CD4-positive, alpha-beta memory T cell (primary cell): ENCODE measurements at places on chromosomes 4 and X. TPM values are rescaled to one million over a fixed set of nuclear protein-coding genes. Genes with fewer than 3 reads are reported as not detected.

The VCX3B gene
- not detected for total RNA-seq

GRCh38 chrX:30982467-30982866 lies 89.4 kb downstream of the FTHL17 start:
- no peak for DNase-seq

GRCh38 chrX:45956191-45956870 lies 588.9 kb downstream of the ZNF674 start:
- DNase-seq, result no peak

GRCh38 chr4:22029803-22030202 lies 81.2 kb upstream of the KCNIP4 start:
- DNase-seq, result no peak

GRCh38 chrX:51742586-51742985 lies 656 bp upstream of the GSPT2 start:
- DNase-seq, result no peak

The MAGEA2B gene
- not detected for total RNA-seq

DNA sequence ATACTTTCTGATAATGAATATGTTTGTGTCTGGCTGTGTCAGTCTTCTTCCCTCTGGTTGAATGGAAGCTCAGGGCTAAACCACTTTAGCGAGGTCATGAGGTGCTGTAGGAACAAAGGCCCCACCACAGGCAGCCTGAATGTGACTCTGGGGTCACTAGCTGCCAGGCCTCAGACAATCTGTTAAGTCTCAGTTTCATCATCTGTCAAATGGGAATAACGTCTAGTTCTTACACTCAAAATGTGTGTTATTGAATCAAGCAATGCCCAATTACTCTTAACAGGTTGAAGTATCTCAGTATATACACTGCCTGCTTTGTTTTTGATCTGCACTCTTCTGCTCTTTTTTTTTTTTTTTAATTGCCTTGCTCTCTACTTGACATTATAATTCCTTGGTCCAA lies 148.6 kb downstream of the STK32B start:
- no peak for DNase-seq

- no peak for DNase-seq
These were observed 32.7 kb downstream of the ELF2 start for GRCh38 chr4:139144161-139144859.

GRCh38 chr4:111283066-111283677 lies 660.3 kb upstream of the PITX2 start:
- peak; percentile 3 for DNase-seq

The STOX2 gene
- not detected for total RNA-seq

- DNase-seq, result no peak
These were observed 1900.0 kb downstream of the C4orf33 start for GRCh38 chr4:130995988-130996387.

- no peak for DNase-seq
These were observed 169.3 kb downstream of the CEP135 start for GRCh38 chr4:56118055-56118454.

The LEF1 gene
- total RNA-seq, result 382 TPM

The GDPD2 gene
- not detected for total RNA-seq

GRCh38 chr4:75698162-75698962 lies 25.2 kb upstream of the G3BP2 start:
- peak; percentile 19 for DNase-seq

GRCh38 chr4:102552781-102553180 lies 51.6 kb downstream of the NFKB1 start:
- no peak for DNase-seq
